Hematopoietic multipotent progenitor cell treated with erythropoietin and hydrocortisone succinate and interleukin-3 and kit ligand, for 6 days (in vitro differentiated cells): ENCODE measurements at places on chromosomes 4 and X.

DNA sequence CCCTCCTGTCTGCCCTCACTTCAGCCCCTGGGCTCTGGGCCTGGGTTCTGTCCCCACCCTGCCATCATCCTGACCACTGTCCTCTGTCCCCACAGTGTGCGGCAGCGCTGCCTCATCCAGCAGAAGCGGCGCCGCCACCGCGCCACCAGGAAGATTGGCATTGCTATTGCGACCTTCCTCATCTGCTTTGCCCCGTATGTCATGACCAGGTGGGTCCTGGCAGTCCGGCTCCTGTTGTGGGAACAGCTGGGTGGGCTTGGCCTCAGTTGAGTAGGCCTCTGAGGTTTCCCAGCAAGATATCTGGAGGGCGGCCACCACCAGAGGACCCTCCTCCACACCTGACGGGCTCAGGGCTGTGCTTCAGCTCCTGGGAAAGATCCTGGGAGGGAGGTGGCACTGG is 2.2 kb downstream of the GPR78 start:
- DNase-seq = no peak

DNA sequence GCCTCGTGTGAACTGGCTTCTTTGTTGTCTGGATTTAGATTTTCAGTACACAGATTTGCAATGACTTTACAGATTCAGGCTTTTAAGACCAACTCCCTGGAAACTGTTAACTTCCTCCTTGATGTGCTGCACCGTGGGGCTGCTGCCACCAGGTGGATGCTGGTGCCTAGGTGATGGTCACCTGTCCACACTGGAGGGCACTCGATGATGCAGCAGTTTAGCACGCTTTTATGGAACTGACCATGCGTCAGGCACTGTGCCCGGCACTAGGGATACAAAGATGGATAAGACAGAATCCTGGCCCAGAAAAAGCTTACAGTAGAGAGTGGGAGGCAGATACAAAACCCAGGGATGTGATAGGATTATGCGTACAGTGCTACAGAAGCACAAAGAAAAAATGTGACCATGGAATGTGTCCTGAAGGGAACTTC is 180.7 kb downstream of the CEP135 start:
- DNase-seq = no peak

DNA sequence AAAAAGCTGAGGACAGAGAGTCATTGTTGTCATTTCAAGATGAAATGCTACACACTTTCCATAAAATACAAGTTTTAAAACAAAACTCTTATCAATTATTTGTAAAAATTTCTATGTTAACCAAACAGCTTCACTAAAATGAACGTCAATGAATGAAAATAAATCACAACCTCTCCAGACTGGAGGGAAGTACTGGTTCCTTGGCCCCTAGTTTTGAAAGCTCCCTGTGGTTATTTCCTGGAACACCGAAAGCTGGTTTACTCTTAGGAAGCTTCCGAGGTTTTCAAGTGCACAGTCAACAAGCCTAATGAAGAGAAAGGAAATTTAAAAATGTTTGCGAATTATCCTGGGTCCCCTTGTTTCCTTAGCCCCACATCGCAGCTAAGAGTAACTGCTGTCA is 191.1 kb upstream of the TTC29 start:
- no peak for DNase-seq

DNA sequence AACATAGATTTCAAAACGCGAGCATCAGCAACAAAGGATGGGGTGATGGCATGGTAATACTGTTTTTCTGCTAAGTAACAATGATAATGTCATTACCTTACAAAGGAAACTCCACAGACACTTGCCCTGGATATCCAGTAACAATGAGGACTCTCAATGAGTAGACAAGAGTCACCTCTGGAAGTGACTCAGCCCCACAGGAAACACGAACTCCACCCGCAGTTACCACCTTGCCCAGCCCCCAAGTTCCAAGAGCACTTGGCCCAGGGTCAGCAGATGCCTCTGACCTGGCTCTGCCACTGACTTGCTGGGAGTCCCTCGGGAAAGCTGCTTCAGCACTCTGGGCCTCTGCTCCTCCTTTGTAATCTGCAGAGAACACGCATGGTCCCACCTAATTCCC is 110.3 kb upstream of the MAP3K15 start:
- no peak for DNase-seq

DNA sequence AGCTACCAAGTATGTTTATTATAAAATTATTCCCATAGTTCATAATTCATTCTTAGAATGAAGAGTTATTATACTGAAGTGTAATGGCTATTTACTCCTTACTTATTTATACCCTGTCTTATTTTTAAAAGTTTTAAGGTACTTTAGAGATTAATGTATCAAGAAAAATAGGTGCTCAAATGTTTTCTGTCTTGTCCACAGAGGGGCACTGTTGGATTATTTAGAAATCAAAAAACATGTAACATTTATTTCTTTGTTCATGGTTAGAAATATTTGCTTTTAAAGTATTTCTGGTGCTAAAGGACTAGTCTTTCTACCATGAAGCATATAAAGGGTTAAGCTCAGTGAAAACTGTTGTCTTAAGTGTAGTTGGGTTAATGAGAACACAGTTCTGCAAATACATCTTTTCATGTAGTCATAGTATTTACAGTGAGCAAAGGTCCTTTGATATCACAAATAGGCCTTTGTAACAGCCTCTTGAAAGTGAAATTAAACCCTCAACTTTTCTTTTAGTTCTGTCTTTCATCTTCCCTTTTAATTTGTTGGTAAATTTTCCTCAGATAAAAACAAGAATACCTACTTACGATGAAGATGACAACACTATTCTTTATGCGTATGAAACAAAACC is 7.7 kb downstream of the SCML1 start:
- DNase-seq = peak; percentile 14

- DNase-seq = no peak
Observed at GRCh38 chr4:32858971-32859370, 2138.8 kb downstream of the PCDH7 start.

DNA sequence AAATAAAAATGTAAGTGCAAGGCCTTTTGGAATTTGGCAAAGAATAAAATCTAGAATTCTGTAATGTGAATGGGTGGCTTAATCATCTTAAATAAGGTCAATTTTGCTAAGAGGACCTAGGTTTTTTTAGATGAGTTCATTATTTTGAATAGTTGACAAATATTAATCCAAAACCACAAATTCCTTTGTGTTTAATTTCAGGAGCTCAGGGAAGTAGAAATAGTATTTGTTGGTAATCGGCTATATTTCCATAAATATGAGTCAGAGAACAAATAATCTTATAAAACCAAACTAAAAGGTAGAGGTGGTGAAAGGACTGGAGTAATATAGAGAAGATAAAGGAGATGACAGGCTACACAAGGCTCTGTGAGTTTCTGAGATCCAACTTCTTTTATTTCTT is 190.4 kb upstream of the TLL1 start:
- DNase-seq = no peak

- peak; percentile 45 for DNase-seq
Observed at GRCh38 chrX:8748855-8749254, 16.9 kb upstream of the ANOS1 start.

- DNase-seq = no peak
Observed at GRCh38 chr4:111650674-111651086, 494.6 kb upstream of the FAM241A start.

GRCh38 chrX:139554991-139555675 is 24.6 kb downstream of the F9 start:
- DNase-seq = no peak

DNA sequence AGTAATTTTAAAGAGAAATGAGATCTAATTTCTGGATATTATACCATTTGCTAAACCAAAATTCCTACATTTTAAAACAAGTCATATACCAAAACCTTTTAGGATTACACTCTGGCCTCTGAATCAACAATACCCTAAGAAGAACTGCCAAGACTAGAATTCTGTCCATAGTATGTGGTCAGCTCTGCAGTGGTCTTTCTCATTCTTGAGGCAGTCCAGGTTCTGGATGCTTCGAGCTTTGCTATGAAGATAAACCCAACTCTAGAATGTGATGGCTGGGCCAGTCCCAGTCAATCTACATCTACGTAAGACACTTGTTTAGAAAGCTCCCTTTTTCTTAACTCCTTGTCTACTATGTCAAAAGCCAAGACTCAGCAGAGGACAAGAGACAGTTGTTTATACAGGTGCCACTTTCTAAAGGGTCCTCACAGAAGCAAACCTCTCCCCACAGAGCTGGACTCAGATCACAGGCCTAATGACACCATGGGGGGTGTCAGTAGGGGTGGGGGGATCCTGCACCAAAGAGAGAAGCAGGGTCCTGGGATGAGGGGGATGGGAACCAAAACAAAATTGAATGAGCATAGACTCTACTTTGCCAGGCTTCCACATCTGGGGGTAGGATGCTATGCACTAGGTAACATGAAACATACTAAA is 63.2 kb downstream of the SH3RF1 start:
- DNase-seq = no peak

- no peak for DNase-seq
Observed at GRCh38 chr4:53644607-53645006, 53.3 kb upstream of the LNX1 start.

DNA sequence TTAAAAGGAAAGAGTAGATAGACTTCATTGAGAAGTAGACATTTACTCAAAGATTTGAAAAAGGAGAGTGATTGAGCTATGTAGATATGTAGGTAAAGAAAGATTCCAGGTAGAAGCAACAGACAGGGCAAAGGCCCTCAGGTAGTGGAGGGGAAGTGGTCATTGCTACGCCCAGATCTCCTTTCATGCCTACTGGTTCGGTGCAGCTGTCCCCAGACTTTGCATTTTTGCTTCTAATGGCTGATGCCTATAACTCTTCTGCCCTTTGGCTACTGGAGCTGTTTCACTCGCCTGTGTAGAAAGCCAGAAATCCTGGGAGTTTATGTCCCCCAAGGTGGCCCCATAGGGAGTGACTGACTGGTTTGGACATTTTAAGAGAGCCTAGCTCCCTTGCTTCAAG is 16.9 kb upstream of the ARMCX2 start:
- no peak for DNase-seq

DNA sequence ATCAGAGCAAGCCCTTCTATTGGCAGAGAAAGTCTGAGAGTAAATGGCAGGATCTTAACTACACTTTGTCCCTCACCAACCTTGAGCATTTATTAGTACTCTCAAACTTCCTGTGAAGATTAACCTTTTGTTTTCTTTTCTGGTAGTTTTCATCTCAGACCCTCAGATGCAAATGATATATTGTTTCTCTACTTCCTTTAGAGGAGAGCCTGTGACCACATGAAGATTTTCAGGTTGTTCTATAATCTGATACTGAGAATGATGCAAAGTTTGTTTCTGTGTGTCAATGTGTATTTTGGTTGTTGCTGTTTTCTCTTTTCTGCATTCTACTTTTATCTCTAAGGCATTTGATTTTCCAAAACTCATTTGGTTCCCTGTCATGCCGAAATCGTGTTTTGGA is 165.8 kb upstream of the CYSLTR1 start:
- no peak for DNase-seq
